ENCODE measurements at places on chromosomes 4 and X.
A peak's percentile ranks its signal among the peaks of the same experiment; 100 is the strongest.

- DNase-seq: no peak
These were observed 1583.5 kb downstream of the PCDH18 start for GRCh38 chr4:135948797-135949196.

GRCh38 chr4:2963175-2963965, at the start of the genes GRK4 and NOP14:
TSS of gene GRK4 (plus strand) at chr4:2963571. CDS start at chr4:2964071, 500 bp downstream.
TSS of gene NOP14 (minus strand) at chr4:2963406. CDS start at chr4:2963319, 87 bp downstream.
- DNase-seq: peak; percentile 98

- no peak for DNase-seq
These were observed 43.8 kb upstream of the CLDN34 start for GRCh38 chrX:9923357-9923756.

- peak; percentile 71 for DNase-seq
These were observed 125.2 kb downstream of the STIM2 start for GRCh38 chr4:26985873-26986272.

DNA sequence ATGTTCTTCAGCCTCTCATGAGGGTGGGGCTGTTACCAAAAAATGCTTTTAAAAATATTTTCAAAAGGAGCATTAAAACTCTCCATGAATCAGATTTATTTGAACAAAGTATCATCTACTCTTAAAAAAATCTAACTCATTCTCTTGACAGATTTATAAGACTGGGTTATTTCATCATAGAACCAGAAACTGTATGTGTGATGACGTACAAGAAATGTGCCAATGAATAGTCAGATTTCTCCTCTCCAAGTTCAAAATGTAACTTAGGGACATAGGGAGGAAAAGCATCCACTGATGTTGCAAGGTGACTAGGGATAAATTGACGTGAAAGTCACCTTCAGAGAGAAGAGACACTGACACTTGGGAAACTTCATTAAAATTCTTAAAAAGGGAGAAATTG, 89.1 kb upstream of the CLNK start:
- no peak for DNase-seq
